NCI-H226 (cell line): ENCODE measurements at places on chromosomes 16 and 17.
A peak's percentile ranks its signal among the peaks of the same experiment; 100 is the strongest.

DNA sequence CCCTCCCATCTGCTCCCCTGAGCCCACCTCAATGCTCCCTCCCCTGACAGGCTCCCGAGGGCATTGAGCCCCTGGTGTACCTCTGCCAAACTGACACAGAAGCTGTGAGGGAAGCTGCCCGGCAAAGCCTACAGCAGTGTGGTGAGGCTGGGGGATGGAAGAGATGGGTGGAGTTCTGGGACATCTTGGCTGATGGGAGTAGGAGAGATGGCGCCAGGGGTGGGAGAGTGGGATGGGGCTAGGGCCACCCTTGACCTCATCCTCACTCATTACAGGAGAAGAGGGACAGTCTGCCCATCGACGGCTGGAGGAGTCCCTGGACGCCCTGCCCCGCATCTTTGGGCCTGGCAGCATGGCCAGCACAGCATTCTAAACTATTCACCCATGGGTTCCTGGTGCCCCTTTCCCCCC is 16.2 kb upstream of the CTCF start:
- DNase-seq: no peak

GRCh38 chr17:44830359-44831288 is 537 bp upstream of the GJC1 start:
- DNase-seq: no peak

GRCh38 chr16:69840975-69841374 is 78.8 kb downstream of the WWP2 start:
- DNase-seq: no peak

- peak; percentile 17 for DNase-seq
These were observed 47.7 kb upstream of the TNRC6A start for GRCh38 chr16:24681793-24682192.

GRCh38 chr17:81364278-81365147 is 30.7 kb upstream of the BAHCC1 start:
- DNase-seq: no peak

DNA sequence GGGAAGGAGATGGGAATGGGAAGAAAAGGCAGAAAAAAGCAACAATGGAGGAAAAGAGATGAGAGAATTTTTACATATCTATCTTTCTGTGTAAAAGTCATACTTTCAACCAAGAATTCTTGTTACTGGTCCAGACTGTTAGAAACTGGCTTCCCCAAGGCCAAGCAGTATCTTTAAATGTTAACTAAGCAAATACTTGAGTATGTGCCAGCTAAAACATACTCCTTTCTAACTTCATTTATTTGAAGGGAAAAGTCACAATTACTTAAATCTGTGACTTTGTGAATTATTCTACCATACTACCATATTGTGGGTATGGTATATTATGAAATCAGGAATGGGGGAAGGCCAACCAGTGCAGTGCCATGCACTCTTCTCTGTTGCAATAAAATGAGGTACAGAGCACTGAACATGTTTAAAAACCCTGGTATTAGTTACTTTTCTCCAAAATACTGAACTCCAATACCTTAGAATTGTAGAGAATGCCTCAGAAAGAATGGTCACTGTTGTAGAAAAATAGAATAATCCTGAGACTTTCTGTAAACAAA is 92.3 kb upstream of the C17orf78 start:
- DNase-seq: no peak

GRCh38 chr16:59385959-59386358 is 651.8 kb upstream of the GOT2 start:
- no peak for DNase-seq

DNA sequence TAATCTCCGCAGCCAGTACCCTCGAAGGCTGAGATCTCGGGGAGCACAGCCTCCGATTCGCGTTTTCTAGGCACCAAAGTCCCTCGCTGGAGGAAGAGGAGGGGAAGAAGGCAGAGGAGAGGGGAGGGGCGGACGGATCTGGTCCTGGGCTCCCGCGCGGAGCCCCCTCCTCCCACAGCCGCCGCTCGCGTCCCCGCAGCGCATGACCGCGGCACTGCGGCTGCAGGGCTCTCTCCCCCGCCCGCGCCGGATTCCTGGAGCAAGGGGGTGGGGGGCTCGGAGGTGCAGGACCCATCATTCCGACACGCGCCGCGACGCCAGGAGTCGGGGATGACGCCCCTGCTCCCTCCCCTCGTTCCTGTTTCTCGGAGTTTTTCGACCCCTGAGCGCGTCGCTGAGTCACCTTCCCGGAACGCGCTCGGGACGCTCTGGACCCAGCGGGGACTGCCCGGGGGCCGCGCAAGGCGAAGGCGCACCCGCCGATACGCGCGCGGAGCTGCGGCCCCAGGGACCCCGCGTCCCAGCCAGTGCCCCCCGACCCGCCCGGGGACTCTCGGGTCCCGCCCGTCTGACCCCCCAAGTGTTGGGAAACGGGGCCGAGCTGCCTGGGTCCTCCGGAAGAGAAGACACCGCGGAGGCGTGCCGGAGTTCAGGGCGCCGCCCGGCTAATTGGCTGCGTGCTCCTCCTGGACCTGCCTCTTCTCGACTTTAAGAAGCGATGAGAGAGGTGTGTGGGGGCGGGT is 1.4 kb upstream of the SPHK1 start:
- DNase-seq: peak; percentile 82

DNA sequence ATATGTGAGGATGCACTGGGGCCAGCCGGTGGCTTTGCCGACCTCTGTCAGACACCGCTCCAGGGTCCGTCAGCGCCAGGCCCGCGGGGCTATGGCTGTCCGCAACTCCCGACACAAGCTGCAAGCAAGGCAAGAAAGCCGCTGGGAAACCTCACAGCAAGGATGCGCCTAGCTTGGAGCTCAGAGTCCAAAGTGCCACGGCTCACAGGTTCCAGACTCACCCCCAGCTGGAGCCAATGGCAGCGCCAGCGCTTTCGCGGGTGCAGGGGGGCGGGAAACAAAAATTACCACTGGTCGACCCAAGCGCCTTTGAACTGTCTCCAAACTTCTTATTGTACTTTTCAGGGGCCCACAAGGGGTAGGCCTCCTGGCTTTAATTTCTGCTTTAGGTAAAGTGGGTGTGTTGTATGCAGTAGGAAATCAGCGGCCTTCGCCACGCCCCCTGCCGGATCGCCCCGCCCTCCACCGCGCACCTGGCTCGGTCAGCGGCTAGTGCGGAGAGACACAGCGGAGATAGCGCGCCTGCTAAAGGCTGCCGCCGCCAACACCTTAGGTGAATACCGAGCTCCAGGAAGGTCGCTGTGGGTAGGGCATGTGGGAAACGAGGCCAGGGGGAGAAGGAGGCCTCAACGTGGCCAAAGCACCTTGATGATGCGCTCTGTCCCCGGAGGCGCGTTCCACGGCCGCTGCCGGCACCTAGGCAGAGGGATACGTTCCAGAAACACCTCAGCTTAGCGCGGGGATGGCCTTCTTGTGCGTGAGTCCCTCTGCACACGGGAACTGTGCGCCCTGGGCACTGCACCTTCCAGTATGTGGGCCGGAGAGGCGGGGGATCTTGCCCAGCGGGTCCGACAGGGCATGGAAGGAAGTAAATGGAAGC is 61.0 kb upstream of the RBL2 start:
- DNase-seq: no peak

- DNase-seq: no peak
These were observed 35.5 kb downstream of the PIMREG start for GRCh38 chr17:6479622-6480302.

DNA sequence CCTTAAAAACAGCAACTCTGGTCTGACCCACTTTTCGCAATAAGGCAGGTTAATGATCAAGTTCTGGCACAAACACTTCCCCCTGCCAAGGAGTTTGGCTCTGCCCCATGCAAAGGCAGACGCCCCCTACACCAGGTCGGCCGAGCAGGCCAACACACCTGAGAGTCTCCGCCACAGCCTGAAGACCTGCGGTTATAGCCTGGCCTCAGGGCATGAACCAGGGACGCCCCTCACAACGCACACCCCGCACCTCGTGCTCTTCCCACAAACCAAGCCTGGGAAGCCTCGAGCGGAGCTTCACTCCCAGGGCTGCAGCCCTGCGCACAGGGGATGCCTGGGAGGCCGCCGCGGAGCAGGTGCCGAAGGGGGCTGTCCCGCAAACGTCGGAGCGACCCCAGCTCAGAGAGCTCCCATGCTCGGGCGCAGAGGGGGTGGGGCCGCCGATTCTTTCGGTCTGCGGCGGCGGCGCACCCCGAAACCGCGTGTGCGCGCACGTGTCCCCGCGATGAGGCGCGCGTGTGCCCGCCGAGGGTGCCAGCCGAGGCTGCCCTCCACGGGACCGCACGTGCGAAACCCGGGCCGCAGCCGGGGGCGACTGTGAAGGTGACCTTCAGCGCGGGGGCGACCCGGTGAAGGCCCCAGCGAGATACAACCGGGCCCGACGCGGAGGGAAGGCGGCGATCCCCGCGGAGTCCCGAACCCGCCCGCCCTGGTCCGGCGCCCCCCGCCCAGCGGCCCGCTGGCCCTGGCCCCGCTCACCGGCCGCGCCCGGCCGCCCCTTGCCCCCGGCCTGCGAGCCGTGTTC is 559 bp downstream of the CLUH start:
- no peak for DNase-seq

DNA sequence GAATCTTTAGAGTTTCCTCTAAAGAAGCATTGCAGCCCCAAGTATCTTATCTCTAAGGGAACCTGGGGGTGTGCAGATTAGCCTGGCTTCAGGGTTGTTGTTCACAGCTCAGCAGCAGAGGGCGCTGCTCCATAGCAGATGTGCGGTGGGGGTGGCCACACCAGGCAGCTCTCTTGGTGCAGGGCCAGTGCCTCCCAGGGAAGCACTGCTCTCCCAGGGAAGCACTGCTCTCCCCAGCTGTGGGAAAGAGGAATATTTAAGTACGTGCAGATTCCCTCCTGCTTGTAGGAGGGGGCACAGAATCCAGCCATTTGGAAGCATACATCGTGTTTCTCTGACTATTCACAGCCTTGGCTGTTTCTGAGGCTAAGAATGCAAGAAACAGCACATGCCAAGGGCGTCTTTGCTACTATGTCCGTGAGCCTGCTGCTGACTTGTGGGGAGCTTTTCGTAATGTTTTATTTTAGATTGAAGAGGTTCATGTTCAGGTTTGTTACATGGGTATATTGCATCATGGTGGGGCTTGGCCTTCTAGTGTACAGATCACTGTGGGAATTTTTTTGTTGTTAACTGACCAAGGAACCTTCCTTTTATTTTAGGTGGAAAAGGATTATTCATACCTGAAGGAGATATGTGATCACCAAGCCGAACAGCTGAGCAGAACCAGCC is 217.8 kb downstream of the SPECC1 start:
- peak; percentile 76 for DNase-seq

DNA sequence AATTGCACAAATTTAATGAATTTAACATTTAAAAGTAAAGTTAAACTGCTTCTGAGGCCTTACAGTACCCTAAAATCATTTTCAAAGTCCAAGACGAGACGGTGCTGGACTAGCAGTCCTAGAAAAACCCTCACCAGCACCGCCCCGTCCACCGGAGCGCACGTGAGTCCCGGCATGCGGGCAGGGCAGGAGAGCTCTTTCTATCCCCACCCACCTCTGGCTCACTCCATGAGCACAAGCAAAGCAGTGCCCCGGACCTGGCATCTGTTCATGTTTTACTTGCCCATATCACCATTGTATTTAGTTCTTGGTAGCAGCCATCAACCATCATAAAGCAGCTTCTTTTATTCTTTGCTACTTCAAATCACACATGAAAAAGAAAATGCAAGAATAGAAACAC is 41.7 kb downstream of the ANKRD11 start:
- no peak for DNase-seq

DNA sequence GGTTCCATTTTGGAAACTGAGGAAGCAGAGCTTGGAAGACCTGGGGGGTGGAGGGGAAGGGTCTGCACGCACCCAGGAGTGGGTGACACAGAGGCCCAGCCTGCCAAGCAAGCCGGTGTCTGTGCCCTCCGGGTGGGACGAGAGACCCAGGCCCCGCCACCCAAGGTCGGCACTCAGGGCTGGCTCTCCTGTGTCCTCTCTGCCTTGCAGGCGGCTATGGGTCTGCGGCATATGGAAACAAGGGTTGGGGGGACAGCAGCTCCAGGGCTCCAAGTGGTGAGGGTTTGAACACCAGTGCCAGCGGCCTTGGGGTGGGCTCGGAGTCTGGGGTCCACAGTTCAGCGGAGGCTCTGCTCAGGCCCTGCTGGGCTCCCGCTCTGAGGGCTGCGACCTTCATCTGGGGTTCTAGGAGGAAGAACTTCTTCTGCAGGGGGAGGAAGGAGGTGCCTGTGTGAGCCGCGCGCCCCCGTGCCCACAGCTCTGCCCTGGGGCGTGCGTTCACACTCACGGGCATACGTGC is 4.6 kb upstream of the CD7 start:
- no peak for DNase-seq

- no peak for DNase-seq
These were observed 417.5 kb downstream of the CDH11 start for GRCh38 chr16:64704386-64704785.

GRCh38 chr16:73878611-73879010 is 418.0 kb upstream of the PSMD7 start:
- DNase-seq: peak; percentile 32
